CD4-positive, alpha-beta T cell treated with Interleukin-1 beta for 1 hour (primary cell): ENCODE measurements at places on chromosomes 1 and 21.
A peak's percentile ranks its signal among the peaks of the same experiment; 100 is the strongest.

DNA sequence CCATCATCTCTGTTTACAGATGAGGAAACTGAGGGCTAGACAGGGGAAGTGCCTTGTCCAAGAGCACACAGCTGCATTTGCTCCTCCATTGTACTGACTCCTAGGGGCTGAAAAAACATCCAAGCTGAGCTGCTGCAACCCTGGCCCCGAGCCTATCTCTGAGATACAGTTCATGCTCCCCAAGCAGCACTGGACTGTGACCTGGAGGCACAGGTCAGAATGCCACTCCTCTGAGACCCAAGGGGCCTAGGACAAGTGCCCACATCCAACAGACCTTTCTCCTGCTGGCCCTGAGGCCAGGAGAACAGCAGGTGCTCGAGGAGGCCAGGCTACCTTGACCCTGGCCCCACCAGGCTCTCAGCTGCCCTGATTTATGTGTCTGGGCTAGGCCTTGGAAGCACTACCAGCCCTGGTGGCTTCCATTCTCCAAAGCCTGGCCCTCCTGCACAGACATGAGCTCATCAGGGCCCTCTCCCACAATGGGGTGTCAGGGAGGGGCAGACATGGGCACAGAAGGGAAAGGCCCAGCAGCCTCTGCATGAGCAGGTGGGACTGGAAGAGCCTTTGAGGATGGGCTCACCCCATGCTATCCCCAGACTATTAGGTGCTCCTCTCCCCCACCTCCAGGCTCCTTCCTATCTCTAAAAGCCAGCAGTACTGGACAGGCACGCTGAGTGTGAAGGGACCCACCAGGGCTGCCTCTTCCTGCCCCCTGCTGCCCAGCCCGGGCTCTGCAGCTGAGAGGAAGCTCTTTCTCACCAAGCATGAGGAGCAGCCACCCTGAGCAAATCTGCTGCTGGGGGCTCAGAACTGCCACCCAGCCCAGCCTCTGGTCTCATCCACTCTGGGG is 18.8 kb downstream of the ADGRB2 start:
- DNase-seq, result peak; percentile 52

- DNase-seq, result no peak
Measured at GRCh38 chr1:235882816-235883215, 16.1 kb upstream of the LYST start.

DNA sequence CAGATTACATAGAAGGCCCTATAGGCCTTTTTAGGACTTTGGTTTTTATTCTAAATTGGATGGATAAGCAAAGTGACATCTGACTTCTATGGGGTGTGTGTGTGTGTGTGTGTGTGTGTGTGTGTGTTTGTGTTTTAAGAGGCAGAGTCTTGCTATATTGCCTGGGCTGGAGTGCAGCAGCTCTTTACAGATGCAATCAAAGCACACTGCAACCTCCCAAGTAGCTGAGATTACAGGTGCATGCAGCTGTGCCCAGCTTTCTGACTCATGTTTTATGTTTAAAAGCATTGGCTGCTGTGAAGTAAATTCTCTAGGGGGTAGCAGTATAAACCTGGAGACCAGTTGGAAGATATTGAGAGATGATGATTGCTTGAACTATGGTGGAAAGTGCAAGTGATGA is 12.4 kb upstream of the EVI5 start:
- DNase-seq, result no peak

DNA sequence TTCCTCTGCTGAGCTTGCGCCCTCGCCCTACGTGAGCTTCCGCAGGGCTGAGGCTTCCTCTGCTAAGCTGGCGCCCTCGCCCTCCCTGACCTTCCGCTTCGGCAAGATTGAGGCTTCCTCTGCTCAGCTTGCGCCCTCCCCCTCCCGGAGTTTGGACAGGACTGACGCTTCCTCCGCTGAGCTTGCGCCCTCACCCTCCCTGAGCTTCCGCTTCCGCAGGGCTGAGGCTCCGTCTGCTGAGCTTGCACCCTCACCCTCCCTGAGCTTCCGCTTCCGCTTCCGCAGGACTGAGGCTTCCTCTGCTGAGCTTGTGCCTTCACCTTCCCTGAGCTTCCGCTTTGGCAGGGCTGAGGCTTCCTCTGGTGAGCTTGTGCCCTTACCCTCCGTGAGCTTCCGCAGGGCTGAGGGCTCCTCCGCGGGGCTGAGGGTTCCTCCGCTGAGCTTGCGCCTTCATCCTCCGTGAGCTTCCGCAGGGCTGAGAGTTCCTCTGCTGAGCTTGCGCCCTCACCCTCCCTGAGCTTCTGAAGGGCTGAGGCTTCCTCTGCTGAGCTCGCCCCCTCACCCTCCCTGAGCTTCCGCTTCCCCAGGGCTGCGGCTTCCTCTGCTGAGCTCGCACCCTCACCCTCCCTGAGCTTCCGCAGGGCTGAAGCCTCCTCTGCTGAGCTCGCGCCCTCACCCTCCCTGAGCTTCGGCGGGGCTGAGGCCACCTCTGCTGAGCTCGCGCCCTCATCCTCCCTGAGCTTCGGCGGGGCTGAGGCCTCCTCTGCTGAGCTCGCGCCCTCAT is 753.6 kb upstream of the TPTE start:
- DNase-seq, result no peak

DNA sequence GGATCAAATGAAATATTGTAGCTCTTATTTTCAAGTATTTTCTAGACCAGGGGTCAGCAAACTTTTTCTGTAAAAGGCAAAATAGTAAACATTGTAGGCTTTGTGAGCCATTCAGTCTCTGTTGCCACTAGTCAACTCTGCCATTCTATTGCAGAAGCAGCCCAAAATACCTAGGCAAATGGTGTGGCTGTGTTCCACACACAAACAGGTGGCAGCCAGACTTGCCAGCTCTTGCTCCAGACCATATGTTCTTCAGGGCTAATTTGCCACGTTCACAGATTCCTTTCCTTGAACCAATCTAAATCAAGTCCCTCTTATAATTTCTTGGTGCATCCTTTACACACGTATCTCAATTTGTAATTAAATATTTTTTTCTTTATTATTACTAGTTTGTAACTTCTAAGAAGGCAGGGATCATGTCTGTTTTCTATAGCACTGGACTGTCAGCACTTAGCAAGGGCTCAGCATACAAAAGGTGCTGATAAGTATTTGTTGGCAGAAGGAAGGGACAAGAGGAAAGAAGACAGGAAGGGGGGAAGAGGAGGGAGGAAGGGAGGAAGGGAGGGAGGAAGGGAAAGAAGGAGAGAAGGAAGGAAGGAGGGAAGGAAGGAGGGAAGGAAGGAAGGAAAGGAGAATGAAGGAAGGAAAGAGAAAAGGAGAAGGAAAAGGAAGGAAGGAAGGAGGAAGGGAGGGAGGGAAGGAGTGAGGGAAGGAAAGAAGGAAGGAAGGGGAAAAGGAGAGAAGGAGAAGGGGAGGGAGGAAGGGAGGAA is 106.5 kb upstream of the EDEM3 start:
- DNase-seq, result no peak

- DNase-seq, result peak; percentile 43
Measured at GRCh38 chr1:206714331-206715058, 29.8 kb downstream of the MAPKAPK2 start.

- no peak for DNase-seq
Measured at GRCh38 chr1:213568929-213569815, 418.6 kb upstream of the PROX1 start.

- DNase-seq, result no peak
Measured at GRCh38 chr1:21961799-21962198, 15.0 kb upstream of the CELA3B start.

- no peak for DNase-seq
Measured at GRCh38 chr1:247467129-247467528, 9.2 kb upstream of the OR2B11 start.

GRCh38 chr21:35619184-35619583 is 441.1 kb downstream of the SETD4 start:
- DNase-seq, result no peak

- no peak for DNase-seq
Measured at GRCh38 chr1:12597792-12598191, 20.2 kb downstream of the DHRS3 start.

DNA sequence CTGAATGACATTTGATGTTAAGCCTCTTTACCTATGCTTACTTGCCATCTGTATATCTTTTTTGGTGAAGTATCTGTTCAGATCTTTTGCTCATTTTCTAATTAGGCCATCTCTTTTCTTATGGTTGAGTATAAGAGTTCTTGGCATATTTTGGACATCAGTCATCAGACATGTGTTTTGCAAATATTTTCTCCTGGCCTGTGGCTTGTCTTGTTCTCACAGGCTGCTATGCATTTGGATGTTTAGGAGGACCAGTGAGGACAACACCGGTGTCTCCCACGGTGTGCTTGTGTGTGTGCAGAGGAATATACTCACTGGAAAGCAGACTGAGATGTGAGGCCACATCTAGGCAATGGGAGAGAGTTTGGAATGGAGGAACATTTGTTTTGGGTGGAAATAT is 87.1 kb upstream of the LYST start:
- no peak for DNase-seq

DNA sequence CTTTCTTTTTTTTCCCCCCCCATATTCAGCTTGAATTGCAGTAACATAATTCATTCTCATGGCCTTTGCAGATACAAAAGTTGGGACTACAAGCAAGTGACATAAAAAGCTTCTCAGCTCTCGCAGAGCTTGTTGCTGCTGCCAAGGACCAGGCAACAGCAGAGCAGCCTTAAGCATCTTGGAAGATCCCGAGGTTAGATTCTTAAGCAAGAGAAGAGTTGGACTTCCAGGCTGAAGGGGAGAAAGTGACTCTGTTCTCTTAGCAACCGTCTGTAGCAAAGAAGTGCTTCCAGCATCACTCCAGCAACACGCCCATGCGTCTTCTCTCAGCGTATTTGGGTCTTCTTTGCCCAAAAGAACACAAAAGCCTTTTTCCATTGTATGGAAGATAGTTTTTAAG is 20.7 kb downstream of the AGT start:
- DNase-seq, result no peak

- DNase-seq, result no peak
Measured at GRCh38 chr1:178702146-178702545, 22.9 kb upstream of the RALGPS2 start.

- no peak for DNase-seq
Measured at GRCh38 chr1:21702780-21703179, 33.6 kb upstream of the RAP1GAP start.

- no peak for DNase-seq
Measured at GRCh38 chr1:175968486-175969172, 225.2 kb upstream of the TNR start.

GRCh38 chr1:222769971-222770620 is 33.1 kb downstream of the FAM177B start:
- no peak for DNase-seq

DNA sequence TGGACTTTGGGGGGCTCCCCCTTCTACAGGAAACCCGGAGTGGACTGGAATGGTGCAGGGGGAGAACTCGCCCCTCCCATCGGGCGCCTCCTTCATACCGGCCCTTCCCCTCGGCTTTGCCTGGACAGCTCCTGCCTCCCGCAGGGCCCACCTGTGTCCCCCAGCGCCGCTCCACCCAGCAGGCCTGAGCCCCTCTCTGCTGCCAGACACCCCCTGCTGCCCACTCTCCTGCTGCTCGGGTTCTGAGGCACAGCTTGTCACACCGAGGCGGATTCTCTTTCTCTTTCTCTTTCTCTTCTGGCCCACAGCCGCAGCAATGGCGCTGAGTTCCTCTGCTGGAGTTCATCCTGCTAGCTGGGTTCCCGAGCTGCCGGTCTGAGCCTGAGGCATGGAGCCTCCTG is at the start of gene TNFRSF14:
TNFRSF14 (plus strand) TSS at position 95 of the 401 bp plus-strand sequence; CDS start at position 389, 294 bp downstream.
- DNase-seq, result peak; percentile 78

DNA sequence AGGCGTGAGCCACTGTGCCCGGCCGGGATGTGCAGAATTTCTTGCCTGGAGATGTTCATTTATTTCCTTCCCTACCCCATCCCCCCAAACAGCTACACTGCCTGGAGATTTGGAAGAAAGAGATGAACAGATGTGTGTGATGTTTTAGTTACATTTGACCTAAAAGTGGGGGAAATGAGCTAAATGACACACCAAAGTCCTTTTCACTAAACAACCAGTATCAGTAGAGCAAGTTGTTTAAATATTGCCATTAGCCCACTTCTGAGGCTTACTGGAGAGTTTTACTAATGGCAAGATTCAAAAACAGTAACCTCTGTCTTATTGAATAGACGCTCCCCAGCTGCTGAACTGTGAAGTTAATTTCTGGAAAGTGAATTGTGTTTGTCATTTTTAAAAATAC is 100.1 kb downstream of the RUNX1 start:
- DNase-seq, result no peak

DNA sequence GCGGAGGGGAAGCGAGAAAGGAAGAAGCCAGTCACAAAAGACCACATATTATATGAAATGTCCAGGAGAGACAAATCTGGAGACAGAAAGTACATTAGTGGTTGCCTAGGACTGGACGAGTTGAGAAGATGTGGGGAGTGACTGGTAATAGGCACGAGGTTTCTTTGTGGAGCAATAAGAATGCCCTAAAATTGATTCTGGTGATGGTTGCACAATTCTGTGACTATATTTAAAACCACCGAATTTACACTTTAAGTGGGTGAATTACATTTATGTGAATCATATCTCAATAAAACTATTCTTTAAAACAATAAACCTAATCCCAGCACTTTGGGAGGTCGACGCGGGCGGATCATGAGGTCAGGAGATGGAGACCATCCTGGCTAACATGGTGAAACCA is 63.1 kb downstream of the ZNF281 start:
- DNase-seq, result no peak

GRCh38 chr1:41811051-41811795 is 107.5 kb downstream of the HIVEP3 start:
- peak; percentile 71 for DNase-seq

DNA sequence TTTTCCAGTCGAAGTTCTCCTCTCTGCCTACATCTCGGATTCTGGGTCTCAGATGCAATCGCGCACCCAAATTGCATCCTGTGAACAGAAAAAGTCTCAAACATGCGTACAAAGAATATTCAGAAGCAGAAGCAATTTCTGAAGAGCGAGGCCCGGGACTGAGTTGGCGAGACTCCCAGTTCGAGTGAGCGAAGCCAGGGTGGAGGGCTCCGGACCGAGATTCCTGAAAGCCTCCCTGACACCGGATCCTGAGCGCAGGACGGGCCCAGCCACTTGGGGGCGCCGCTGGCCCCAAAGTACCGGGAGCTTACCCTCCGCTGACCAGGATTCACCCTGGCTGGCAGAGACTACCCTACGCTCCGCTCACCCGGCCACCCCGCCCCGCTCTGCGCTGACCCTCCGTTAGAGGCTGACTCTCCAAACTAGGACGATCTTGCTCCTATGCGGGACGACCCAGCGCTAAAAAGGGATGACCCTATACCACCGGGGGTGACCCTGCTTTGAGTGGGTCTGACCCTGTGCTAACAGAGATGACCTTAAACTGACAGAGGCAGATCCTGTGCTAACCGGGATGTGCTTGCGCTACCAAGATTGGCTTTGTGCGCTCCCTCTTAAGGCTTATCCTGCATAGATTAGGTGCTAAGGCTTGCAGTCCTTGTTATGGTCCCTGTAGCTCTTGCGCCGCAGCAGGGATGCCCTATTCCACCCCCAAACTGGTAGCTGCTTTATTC is 12.1 kb downstream of the FOXD2 start:
- no peak for DNase-seq

GRCh38 chr21:32475162-32475812 is 62.8 kb downstream of the EVA1C start:
- DNase-seq, result no peak
